ENCODE measurements at places on chromosomes 5 and 9.

DNA sequence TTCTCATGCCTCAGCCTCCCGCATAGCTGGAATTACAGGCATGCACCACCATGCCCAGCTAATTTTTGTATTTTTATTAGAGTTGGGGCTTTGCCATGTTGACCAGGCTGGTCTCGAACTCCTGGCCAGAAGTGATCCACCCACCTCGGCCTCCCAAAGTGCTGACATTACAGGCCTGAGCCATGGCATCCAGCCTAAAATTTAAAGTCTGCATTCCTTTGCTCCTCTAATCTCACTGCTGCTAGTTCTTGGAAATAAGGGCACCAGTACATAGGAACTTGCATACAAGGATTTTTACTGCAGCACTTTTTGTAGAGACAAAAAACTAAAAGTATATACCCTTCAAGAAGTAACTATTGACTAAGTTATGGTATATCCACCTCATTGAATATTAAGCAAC, 20.0 kb upstream of the DCP2 start:
- no peak for DNase-seq

DNA sequence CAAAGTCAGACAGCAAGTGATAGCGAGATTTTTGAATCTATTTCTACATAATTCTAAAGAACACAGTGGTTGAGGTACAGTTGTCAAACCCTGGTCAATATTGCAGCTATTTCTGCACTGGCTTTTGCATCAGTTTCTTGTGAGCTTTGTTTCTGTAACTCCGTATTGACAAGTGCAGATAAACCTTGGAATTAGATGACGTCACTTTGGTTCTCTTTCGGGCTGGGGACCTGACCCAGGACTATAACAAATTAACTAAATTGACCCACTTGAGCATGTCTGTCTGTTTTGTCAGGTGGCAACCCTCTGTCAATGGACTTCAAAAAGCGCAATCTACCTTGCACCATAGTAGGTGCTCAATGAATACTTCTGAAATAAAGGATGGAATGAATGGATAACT, 418.4 kb upstream of the SGCD start:
- no peak for DNase-seq

DNA sequence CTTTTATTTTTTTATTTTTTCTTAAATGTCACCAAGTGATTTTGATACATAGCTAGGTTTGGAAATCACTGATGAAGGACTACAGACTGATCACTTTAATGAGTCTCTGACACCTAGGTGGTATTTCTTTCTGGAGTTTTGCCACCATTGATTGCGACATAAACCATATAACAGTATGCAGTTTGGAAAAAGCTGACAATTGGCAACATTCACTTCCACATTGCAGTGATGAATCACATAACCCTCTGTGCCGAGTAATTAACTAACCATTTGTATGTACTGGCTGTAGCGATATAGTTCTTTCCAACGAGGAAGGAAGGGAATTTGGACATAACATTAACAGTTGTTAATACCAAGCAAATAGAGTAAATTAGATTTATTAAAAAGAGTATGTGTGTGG, 222.9 kb upstream of the EFNA5 start:
- no peak for DNase-seq

DNA sequence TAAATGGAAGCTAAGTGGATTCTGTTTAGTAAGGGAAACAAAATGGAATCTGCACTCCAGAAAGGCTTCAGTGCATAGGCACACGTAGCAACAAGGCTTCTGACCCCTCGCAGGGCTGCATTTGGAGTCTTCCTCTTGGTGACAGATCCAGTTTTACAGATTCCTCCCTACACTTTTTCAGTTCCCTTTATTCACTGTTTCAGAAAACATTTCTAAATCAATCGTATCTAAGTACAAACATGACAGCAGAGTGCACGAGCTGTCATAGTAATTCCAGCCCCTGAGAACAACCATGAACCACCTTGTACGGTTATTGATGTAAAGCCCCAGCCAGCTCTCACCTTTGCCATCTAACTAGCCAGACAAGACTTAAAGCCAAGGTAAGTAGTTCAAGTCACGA, 491.6 kb downstream of the SEMA5A start:
- no peak for DNase-seq

DNA sequence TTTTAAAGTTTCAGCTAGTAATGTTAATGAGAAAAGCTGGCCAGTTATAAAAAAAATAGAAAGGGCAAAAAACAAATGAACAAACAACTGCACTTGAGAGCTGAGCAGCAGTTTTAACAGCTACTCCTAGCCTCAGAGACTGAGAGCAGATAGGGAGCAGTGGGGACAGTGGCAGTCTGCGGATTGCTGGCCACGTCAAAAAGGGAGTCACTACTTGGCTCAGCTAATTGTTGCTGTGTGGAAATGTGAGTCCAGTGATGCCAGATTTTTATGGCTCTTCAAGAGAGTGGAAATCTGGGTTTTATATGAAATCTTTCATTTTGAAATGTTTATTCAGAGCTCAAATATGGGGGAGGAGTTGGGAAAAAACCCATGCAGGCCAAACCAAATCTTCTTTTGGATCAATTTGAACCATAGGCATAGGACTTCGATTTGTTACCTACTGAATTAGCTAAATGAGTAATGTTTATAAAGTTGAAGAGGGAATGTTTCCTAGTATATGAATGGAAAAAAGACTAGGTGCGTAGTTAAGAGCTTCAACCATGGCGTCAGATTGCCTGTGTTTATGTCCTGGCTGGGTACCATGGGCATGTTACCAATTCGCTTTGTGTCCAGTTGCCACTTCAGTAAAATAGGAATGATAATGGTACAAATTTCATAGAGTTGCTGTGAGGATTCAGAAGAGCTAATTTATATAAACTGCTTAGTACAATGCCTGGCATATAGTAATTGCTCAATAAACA, 102.1 kb downstream of the PAM start:
- DNase-seq: no peak

DNA sequence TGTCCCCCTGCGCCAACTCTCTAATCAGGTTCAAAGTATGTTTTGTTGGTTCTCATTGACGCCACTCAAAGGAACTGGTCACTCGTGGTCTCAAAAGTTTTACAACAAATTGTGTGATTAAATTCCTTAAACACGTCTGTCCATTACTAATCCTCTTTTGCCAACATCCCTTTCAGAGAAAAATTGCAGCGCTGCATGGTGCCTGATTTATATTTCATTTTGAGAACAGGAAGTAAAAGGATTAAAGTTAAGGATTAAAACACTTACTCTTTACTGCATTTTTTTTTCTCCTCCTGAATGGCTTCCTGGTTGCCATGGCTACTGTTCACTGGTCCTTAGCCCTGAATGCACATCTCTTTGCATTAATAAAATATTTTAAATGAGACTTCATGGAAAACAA, 383.5 kb downstream of the GLIS3 start:
- no peak for DNase-seq

- no peak for DNase-seq
These were observed 314.2 kb downstream of the CDK5RAP2 start for GRCh38 chr9:120265791-120266190.

DNA sequence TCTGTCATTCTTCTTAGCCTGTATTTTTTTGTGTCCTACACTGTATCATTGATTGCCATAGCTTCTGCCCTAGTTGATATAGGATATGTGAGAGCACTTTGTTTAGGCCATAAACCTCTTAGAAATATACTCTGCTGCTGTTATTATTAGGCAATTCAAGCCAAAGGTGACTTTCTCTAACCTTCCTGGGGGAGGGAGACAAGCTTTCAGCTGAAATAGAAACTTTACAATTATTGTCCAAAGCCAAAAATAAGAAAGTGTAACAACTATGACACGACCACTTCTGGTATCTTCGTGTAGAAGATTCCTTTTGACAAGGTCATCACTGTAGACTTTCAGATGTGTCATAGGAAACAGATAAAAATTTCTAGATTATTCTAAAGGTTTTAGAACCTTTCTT, 12.2 kb upstream of the CSNK1A1 start:
- no peak for DNase-seq

- DNase-seq: no peak
These were observed 89.5 kb upstream of the MAP3K1 start for GRCh38 chr5:56725711-56726411.

DNA sequence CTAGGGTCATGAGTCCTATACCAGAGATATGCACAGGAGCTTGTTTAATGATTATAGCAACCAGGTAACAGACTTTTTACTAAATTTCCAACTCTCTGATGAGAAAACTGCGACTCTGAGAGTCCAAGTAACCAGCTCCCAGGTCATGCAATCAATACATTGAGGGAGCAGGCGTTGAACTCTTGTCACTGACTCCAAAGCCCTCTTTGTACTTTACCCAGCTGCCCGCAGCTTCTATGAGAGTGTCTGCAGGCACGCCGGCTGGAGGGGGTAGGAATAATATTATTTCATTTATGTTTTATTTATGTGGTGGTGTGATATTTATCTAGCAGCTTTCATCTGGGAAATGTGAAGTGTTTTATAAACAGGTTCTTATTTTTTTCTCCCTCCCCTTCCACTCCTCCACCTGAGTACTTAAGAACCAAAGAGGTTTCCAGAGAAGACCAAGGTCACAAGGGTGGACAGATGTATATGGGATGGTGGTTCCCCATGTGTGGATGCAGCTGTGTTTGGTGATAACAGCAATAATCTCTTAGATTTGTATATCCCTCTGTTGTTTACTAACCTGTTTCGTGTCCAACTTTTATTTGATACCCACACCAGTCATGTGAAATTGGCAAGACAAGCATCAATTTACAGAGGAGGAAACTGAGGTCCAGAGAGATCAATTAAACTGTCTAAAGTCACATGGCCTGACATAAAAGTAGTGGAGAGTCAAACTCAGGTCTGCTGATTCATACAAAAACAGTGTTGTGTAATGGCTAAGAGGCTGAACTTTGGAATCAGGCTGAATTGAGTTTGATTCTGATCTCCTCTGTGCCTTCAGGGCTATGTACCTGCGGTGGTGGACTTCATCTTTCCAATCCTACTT, 140.2 kb upstream of the TRIM32 start:
- DNase-seq: no peak

DNA sequence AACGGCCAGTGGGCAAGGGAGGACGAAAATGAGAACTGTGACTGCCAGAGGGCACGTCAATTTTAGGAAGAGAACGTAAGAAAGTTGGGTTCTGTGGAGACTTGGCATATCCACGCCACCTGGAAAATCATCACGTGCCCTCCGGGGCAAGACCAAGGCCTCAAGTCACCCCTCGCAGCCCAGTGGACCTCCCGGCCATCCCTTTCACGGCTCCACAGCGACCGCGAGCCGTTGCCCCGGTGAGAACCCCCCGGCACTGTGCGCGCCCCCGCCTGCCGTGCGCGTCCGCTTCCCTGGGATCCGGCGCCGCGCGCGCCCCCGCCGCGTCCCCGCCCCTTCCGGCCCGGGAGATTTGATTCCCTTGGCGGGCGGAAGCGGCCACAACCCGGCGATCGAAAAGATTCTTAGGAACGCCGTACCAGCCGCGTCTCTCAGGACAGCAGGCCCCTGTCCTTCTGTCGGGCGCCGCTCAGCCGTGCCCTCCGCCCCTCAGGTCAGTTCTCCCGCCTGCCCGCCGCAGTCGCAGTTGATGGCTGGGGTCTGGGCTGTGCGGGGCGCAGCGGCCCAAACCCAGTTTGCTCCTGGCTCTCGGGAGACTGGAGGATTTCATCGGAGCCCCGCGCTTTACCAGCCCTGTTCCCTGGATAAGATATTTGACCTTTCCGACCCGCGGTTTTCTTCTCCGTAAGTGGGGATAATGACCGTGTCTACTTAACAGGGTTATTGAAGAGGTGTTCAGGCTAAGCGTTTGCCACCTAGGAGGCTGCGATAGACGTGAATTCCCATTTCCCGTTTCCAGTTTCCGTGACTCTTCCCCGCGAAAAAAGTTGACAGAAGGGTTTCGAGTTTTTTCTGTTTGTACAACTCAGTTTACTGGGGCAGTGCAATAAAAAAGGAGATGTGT, at the start of gene MELK:
MELK (plus strand) TSS at position 381 of the 904 bp plus-strand sequence. CDS start 8,787 bp downstream, outside the sequence.
- DNase-seq: peak; percentile 79

DNA sequence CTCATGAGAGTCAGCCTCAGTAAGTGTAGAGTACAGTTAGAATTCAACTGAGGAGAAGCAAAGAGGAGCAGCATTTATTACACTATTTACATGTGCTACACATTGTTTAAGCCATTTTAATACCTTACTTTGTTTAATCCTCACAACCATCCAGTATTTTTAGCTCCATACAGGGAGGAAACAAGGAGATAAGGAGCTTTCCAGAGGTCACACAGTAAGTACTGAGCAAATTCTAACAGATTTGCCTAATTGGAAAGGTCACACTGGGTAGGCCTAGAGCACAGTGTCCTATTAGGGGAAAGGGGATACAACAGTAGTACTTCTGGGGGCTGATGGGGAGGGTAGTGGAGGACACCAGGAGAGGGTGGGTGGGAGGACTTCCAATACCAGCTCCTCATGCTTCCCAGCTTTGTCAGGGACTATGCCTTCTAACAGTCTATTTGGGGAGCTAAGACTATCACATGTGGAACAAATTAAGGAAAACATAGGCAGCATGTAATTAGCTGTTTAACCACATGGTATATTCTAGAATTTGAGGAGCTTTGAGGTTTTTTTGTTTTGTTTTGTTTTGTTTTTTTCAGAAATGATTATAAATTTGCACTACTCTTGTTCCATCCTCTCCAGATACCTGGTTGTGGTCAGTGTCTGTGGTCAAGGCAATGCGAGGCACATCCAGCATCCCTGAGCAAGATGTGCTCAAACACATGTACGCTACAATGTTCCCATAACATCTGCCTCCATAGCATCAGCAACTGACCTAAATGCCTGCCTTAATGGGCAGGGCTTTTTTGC, 96.0 kb upstream of the SLC12A2 start:
- no peak for DNase-seq

- no peak for DNase-seq
These were observed 16.6 kb upstream of the KCNMB1 start for GRCh38 chr5:170405817-170406216.

DNA sequence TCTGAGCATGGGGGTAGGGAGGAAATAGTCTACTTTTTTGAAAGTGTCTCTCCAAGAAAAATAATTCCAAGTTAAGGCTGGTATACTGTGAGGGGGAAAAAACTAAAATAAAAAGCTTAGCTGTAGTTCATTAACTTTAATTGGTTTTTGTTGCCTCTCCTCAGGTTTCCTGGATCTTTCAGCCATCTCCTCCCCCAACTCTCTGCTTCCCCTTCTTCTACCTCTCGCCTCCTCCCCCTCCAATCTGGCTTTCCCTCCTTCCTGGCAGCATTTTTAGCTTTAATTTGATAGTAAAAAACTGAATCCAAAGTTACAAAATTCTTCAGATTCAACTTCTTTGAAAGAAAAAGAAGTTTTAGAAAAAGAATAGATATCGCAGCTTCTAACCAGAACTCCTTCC, 462.6 kb downstream of the CETN3 start:
- no peak for DNase-seq

GRCh38 chr5:140402258-140403074, 833 bp downstream of the ANKHD1 start:
- DNase-seq: peak; percentile 29
